ENCODE measurements at places on chromosomes 12 and 14.

DNA sequence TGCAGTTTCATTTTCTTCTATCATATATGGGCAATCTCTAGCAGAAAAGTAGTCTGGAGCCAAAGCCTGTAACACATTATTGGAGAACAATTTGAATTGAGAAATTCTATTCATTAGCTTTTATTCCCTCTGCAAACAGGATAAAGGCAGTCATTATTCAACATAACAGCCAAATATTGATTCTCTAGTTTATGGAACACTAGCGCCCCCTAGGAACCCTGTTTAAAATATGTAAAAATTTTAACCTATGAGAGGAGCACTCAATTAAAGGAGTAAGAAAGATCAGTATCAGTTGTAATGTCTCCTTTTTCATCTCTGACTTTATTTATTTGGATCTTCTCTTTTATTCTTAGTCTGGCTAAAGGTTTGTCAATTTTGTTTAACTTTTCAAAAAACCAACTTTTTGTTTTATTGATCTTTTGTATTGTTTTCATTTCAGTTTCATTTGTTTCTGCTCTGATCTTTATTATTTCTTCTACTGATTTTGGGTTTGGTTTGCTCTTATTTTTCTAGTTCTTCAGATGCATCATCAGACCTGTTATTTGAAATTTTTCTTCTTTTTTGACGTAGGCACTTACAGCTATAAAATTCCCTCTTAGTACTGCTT is 4.8 kb upstream of the LMNTD1 start:
- no peak for DNase-seq

- peak; percentile 40 for DNase-seq
These were observed at the start of gene TGFB3 for GRCh38 chr14:75981426-75982265. Gene TGFB3 (minus strand): TSS chr14:75981995. CDS start chr14:75980893, 1,102 bp downstream.

GRCh38 chr12:113278633-113279032 is 56.3 kb downstream of the SLC8B1 start:
- DNase-seq, result no peak

GRCh38 chr14:72621387-72622065 is 272.4 kb downstream of the DPF3 start:
- no peak for DNase-seq

DNA sequence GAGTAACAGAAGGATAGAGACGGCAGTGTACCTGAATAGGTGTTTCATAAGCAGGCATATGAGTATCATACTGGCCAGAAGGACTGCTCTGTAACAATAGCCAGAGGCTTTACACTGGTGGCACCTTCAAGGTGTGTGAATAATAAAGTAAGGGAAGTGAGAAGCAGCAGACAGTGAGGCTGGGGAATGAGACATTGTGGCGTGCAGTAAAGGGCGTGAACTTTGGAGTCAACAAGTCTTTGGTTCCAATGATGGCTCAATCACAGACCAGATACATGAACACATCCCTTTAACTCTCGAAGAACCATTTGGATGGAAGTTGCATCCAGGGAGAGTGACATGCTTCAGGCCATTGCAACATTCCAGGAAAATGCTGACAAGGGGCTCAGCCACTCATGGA is 32.0 kb upstream of the CCND2 start:
- DNase-seq, result no peak

GRCh38 chr12:132638541-132639408 is 20.2 kb downstream of the P2RX2 start:
- DNase-seq, result no peak

DNA sequence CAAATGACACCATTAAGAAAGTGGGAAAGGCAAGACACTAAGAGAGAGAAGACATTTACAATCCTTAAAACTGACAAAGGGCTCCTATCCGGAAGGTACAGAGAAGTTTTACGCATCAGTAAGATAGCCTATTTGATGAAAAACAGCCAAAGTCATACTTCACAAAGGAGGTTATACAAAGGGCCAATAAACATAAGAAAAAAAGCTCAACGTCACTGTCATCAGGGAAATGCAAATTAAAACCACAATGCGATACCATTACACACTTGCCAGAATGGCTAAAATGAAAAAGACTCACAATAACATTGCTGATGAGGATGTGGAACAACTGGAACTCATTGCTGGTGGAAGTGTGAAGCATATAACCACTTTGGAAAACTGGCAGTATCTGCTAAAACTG is 168.6 kb upstream of the FAR2 start:
- no peak for DNase-seq

DNA sequence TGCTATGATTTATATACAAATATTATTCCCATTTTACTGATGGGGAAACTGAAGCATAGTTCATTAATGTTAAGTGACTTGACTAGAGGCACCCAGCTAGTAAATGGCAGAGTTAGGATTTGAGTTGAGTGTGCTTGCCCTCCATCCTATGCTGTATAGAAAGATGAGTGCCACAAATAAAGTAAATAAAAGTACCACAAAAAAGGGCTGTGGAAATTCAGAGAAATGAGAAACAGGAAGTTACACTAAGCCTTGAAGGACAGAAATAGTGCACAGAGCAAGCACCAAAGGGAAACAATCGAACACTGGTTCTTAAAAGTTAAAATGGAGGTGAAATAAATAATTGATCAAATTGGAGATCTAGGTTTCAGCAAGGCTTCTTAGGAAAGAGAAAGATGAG is 9.2 kb upstream of the ABCD2 start:
- no peak for DNase-seq

DNA sequence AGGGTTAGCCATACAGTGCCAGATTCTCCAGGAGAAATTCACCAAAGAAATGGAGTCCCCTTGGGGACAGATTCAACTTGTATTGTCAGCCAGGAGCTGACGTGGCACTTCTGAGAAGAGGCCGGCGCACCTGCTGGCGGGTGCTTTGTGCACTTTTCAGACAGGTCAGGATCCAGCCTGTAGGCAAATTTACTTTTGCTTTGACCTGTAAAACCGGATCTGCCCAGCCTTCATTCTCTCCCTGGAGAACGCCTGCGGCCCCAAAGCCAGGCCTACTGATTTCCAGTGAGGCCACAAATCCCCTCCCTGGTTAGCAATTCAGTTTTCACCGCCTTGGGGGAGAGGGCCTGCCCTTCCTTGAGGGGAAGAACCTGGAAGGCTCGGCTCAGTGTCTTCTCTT is 17.4 kb downstream of the P2RX4 start:
- DNase-seq, result no peak

DNA sequence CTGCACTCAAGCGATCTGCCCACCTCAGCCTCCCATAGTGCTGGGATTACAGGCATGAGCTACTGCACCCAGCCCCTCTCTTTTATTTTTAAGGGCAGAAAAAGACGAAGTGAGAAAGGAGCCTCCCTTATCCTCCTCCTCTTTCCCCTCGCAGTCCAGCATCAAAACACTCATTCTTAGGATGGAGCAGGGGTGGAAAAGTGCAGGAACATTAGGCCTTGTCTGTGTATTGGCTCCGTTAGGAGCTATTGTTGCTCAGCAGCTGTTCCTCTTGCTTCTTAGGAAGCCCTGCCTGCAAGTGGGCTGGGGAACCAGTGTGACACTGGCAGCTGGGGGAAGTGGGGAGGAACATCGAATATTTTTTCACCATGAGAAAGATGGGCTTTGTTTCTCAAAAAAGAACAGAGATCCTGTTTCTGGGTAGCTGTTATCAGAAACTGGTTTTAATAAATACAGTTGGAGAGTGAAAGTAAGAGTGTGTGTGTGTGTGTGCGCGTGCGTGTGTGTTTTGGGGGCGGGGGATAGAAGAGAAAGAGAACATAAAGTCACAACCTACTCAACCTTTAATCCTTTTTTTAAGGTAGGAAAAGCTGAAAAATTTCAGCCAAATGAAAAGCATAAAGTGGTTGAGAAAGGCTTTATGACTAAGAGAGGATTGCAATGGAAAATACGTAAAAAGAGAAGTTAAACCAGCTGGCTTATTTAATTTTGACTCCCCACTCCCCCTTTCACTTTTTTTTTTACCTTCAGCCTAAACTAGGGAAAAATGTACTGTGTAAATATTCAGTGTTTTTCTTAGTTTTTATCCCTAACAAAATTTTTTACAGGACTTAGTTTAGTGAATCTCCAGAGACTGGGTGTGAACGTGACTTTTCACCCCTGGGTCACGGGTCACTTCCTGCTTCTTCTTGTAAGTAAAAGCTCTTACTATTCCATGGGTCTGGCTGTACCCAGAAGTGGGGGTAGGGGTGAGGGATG is 197.2 kb upstream of the PLEKHG7 start:
- peak; percentile 30 for DNase-seq

DNA sequence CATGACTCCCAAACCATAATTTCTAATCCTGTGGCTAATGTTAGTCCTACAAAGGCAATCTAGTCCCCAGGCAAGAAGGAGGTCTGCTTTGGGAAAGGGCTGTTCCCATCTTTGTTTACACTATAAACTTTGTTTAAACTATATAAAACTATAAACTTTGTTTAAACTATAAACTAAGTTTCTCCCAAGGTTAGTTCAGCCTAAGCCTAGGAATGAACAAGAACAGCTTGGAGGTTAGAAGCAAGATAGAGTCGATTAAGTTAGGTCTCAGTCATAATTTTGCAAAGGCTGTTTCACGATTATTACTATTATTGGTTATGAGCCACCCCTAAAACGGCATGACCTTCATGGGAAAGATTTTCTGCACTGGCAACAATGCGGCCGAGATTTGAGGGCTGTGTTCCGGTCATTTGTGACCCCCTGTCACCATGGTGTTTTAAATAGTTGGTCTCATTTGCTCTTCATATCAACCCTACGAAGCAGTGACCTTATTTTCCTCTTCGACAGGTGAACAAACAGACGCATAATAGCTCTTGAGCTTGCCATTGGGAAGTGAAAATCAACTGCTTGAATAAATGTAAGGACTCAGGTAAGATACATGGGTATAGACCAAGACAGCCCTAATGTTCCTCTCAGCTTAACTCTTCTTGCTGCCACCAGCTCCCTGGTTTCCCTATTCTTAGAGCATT is 322.6 kb upstream of the TMEM132C start:
- no peak for DNase-seq
